ENCODE measurements at places on chromosomes 7 and 10. TPM values are rescaled to one million over a fixed set of nuclear protein-coding genes. Genes with fewer than 3 reads are reported as not detected.
A peak's percentile ranks its signal among the peaks of the same experiment; 100 is the strongest.

Gene ZFAND4
- total RNA-seq = 9.2 TPM

Gene CPN1
- not detected for total RNA-seq

Gene CNPY1
- not detected for total RNA-seq

Gene TWNK
- total RNA-seq = 30.8 TPM

Gene GPRIN2
- not detected for total RNA-seq

Gene ATOH7
- not detected for total RNA-seq

Gene ACSM6
- not detected for total RNA-seq

Gene DBNL
- total RNA-seq = 74.4 TPM

Gene ACBD5
- 15.2 TPM for total RNA-seq

DNA sequence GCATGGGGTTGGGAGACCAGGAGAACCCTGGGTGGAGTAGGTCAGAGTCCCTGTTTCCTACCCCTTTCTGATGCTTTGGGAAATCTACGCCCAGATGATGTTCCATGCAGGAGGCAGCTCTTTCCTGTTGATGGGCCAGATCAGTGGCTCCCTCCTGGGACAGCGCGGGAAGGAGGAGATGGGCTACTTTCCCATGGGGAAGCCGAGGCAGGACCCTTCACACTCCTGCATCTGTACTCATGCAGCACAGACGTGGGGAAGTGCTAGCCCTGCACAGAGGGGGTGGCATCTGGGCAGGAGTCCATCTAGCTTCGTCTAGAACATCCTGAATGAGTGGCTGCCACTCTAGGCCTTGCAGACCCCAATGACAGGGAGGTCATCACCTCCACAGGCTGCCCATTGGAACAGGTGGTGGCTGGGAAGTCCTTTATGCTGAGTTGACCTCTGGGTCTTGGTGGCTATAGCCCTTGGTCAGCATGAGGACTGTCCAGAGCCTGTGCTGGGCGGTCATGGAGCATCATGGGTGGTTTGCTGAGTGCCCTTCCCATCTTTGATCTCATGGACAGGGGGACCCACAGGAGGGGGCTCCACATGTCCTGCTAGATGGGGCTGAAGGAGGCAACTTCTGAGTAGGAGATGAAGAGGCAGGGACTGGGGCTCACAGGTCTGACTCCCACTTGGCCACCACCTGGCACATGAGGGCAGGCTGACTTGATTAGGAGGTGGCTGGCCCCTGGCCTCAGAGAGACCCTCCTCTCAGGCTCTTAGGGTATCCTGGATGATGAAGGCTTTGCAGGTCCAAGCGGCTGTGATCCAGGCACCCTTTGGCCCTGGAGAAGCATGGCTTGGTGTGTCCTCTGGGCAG lies 24.6 kb downstream of the RAMP3 start:
- DNase-seq = no peak
- no peak overlapping the region for H3K4me3 ChIP-seq
- peaks cover 4% of the 10 kb centered on the region for H3K27me3 ChIP-seq
- no peak overlapping the region for H3K27ac ChIP-seq
- H3K4me1 ChIP-seq = no peaks in the 10 kb centered on the region

DNA sequence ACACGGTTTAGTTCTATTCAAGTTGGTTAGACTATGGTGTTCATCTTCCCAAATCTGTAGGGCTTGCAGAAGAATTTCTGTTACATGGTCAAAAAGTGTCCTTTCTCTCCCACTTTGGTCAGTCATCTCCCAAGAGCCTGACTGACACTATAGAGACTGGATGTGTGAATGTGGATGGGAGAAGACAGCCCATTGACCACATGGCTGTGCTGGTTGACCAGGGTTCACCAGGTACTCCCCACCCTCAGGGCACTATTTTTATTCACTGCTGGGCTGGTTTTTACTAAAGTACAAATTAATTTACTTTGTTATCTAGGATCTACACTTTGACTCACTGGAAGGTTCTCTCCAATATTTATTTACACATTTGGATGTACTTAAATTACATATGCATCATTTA lies 2.3 kb downstream of the ZNF804B start:
- no peak for DNase-seq
- H3K27me3 ChIP-seq = peaks cover 93% of the 10 kb centered on the region
- no peak overlapping the region for H3K4me3 ChIP-seq
- no peak overlapping the region for H3K27ac ChIP-seq
- H3K4me1 ChIP-seq = no peaks in the 10 kb centered on the region

DNA sequence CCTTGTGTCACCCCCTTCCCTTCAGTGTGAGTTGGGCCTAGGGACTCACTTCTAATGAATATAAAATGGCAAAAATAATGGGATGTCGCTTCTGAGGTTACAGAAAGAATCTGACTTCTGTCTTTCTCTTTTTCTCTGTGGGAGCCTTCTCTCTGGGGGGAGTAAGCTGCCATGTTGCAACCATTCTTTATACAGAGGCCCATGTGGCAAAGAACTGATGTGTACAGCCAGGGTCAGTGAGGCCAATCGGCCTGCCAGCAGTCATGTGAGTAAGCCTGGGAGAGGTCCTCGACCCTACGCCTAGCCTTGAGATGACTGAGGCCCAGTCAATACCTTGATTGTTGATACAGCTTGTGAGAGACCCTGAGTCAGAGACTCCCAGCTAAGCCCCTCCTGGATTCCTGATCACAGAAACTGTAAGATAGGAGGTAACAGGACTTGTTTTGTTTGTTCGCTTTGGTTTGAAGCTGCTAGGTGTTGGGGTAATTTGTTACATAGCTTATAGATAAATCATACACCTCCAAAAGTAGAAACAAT lies 1.7 kb downstream of the TCAF1 start:
- no peak overlapping the region for H3K27ac ChIP-seq
- H3K27me3 ChIP-seq = no peaks in the 10 kb centered on the region
- H3K36me3 ChIP-seq = peaks cover 5% of the 10 kb centered on the region
- peak overlapping the region; percentile 75 for H3K4me3 ChIP-seq
- no peak for DNase-seq

DNA sequence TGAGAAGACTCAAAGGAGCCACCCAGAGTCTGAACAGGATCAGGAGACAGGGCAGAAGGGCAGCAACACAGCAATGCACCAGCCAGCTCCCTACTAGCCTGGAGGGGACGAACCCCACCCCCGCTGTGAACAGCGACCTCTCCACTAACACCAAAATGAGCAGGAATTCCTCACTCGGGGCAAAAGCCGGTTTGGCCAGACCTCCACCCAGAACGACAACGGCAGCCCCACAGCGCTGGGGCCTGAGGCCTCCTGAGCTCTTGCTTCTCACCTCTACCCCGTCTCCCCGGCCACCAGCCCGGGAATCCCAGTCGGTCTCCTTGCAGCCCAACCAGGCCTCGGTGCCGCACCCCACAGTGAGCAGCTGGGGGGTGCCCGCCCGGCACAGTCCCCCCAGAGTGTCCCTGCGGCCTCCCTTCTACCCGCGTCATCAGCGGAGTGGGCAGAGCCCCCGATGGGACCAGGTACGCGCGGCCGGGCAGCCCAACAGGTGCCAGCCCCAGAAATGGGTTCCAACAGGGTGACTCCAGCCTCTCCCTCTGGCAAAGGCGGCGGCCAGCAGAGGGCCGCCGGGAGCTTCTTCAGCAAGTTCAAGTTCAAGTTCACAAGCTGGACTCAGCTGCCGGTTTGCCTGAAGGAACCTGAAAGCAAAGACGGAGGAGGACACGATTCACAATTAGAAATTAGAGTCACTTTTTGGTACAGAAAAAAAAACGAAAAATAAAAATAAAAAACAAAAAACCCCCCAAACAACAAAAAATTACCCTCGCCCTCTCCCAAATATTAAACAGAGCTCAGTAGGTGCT lies 129.0 kb downstream of the MARCHF5 start:
- no peak overlapping the region for H3K27ac ChIP-seq
- no peak overlapping the region for H3K4me3 ChIP-seq
- H3K27me3 ChIP-seq = no peaks in the 10 kb centered on the region
- no peaks in the 10 kb centered on the region for H3K36me3 ChIP-seq
- H3K4me1 ChIP-seq = no peaks in the 10 kb centered on the region

- no peak overlapping the region for H3K4me3 ChIP-seq
- H3K36me3 ChIP-seq = peaks cover 3% of the 10 kb centered on the region
- DNase-seq = no peak
- H3K27me3 ChIP-seq = no peaks in the 10 kb centered on the region
- H3K4me1 ChIP-seq = peaks cover 2% of the 10 kb centered on the region
- no peak overlapping the region for H3K27ac ChIP-seq
Measured at GRCh38 chr7:98256431-98256830, 4.4 kb upstream of the TECPR1 start.

DNA sequence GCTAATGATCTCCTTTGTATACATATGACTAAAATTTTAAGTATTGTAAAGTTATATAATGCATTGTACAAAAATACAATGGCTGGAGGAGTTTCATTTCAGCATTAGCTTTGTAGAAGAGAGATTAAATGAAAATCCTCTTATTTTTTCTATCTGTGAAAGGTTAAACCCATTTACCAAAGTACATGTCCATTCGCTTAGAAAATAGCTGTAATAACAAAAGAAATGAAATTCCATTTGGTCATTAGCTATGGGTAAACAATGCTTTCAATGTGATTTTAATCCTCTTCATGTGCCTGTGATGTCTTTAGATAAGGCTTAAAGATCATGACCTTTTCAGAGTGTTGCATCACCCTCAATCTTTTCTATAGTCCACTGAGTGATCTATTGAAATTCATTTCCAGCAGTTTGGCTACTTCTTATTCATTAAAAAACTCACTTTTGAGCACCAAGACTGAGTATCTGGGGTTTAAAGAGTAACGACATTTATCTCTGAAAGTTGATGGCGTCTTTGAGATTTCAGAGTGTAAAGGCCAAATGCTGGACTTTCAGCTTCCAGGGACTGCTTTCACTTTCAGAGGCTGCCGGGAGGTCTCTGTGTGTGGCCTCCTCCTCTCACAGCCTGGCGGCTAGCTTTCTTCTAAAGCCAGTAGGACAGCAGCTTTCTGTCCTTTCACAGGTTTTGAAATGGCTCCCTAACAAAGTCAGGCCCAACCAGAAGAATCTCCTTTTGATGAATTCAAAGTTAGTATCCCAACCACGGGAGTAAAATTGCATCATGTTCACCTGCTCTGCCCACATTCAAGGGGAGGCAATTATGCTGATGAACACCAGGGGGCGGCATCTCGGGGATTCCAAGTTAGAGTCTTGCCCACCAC lies 701.4 kb upstream of the COBL start:
- H3K4me1 ChIP-seq = no peaks in the 10 kb centered on the region
- H3K36me3 ChIP-seq = no peaks in the 10 kb centered on the region
- no peak overlapping the region for H3K4me3 ChIP-seq
- H3K27ac ChIP-seq = no peak overlapping the region
- no peaks in the 10 kb centered on the region for H3K27me3 ChIP-seq

- H3K4me1 ChIP-seq = no peaks in the 10 kb centered on the region
- H3K27me3 ChIP-seq = no peaks in the 10 kb centered on the region
- H3K4me3 ChIP-seq = no peak overlapping the region
Measured at GRCh38 chr7:141265668-141266067, 191.8 kb downstream of the TMEM178B start.

GRCh38 chr10:371515-371914 lies 236.3 kb downstream of the ZMYND11 start:
- peaks cover 15% of the 10 kb centered on the region for H3K4me1 ChIP-seq
- DNase-seq = no peak
- H3K27me3 ChIP-seq = no peaks in the 10 kb centered on the region
- H3K36me3 ChIP-seq = no peaks in the 10 kb centered on the region
- no peak overlapping the region for H3K27ac ChIP-seq

DNA sequence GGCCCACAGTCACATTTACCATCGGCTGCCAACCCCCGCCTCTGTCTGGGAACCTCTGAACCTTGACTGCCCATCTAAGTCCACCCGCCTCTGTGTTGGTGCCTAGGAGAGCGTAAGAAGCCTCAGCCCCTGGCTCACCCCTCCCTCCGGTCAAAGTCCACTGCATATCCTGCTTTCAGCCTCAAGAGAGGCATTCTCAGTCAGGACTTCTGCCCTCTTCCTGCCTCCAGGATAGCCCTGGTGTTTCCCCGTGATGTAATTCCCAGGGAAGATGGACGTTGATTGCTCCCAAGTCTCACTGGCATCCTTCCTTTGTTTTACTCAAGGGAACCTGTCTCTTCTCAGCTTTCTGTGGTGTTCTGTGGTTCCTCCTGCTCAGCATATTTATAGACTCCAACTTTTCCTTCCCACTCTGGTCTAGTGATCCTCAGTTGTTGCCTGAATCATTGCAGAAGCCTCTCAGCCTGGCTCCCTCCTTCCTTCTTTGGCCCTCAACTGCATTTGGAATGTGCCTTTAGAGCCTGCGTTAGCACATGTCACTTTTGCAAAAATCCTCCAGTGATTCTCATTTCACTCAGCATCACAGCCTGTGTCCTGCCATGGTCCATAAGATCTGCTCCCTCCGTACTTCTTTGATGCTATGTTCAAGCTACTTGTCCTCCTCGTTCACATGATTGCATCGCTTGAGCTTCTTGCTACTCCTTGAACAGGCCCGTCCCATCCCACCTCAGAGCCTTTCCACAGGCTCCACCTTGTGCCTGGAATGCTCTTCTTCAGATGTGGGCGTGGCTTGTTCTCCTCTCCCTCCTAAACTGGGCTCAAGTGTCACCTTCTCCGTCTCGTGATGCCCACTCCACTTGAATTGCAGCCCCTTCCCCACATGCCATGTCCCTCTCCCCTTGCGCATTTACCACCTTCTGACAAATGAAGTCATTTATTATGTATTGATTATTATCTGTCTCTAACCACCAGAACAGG lies 124.2 kb downstream of the PLPP4 start:
- no peaks in the 10 kb centered on the region for H3K4me1 ChIP-seq
- no peaks in the 10 kb centered on the region for H3K36me3 ChIP-seq
- peaks cover 27% of the 10 kb centered on the region for H3K27me3 ChIP-seq
- no peak for DNase-seq

- no peaks in the 10 kb centered on the region for H3K27me3 ChIP-seq
- H3K4me1 ChIP-seq = no peaks in the 10 kb centered on the region
- DNase-seq = no peak
Measured at GRCh38 chr7:134044682-134045081, 82.5 kb upstream of the LRGUK start.

- no peaks in the 10 kb centered on the region for H3K36me3 ChIP-seq
- H3K27ac ChIP-seq = no peak overlapping the region
- H3K27me3 ChIP-seq = peaks cover 11% of the 10 kb centered on the region
- no peaks in the 10 kb centered on the region for H3K4me1 ChIP-seq
- DNase-seq = no peak
- H3K4me3 ChIP-seq = no peak overlapping the region
Measured at GRCh38 chr10:130040817-130041330, 69.8 kb downstream of the C10orf143 start.

DNA sequence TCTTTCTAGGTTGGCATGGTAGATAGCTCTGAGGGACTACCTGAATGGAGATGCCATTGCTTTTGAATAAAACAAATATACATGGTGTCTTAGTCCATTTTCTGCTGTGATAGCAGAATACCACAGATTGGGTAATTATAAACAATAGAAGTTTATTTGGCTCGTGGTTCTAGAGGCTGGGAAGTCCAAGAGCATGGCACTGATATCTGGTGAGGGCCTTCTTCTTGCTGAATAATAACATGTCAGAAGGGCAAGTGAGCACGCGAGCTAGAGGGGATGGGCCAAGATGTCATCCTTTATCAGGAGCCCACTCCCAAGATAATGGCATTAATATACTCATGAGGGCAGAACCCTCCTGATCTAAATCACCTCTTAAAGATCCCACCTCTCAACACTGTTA lies 21.9 kb downstream of the SGPL1 start:
- no peaks in the 10 kb centered on the region for H3K36me3 ChIP-seq
- no peaks in the 10 kb centered on the region for H3K4me1 ChIP-seq
- no peak overlapping the region for H3K4me3 ChIP-seq
- no peak overlapping the region for H3K27ac ChIP-seq

GRCh38 chr7:117014673-117015133 lies 61.4 kb downstream of the ST7 start:
- peaks cover 29% of the 10 kb centered on the region for H3K4me1 ChIP-seq
- H3K36me3 ChIP-seq = no peaks in the 10 kb centered on the region
- peak; percentile 62 for DNase-seq
- H3K4me3 ChIP-seq = peak overlapping the region; percentile 10
- H3K27me3 ChIP-seq = no peaks in the 10 kb centered on the region
